Daoy (cell line): ENCODE measurements at places on chromosomes 7 and 10. TPM values are rescaled to one million over a fixed set of nuclear protein-coding genes. Genes with fewer than 3 reads are reported as not detected.

MINDY4 gene
- 10.3 and 12.1 TPM in 2 replicates for total RNA-seq

OR2A5 gene
- total RNA-seq, result not detected in 2 replicates

ABHD11 gene
- total RNA-seq, result 24.2 and 30.0 TPM in 2 replicates

FOXP2 gene
- 0.09 and 1.7 TPM in 2 replicates for total RNA-seq

EPHA1 gene
- total RNA-seq, result 0.09 TPM in 1 of 2 replicates, not detected in the other

GPR15LG gene
- not detected in 2 replicates for total RNA-seq

GLCCI1 gene
- total RNA-seq, result 5.2 and 6.0 TPM in 2 replicates

ST8SIA6 gene
- 0.91 and 1.2 TPM in 2 replicates for total RNA-seq

SORCS1 gene
- total RNA-seq, result not detected in 2 replicates

ATOH7 gene
- total RNA-seq, result not detected in 2 replicates

SUN3 gene
- total RNA-seq, result not detected in 2 replicates

SEMA3C gene
- 63.5 and 123 TPM in 2 replicates for total RNA-seq

IFIT2 gene
- total RNA-seq, result 7.1 and 8.5 TPM in 2 replicates

CTNNA3 gene
- total RNA-seq, result not detected in 2 replicates

TWIST1 gene
- 16.5 and 35.5 TPM in 2 replicates for total RNA-seq

NUP205 gene
- 101 and 102 TPM in 2 replicates for total RNA-seq

WEE2 gene
- not detected in 2 replicates for total RNA-seq

LLCFC1 gene
- not detected in 2 replicates for total RNA-seq

GIMAP8 gene
- total RNA-seq, result not detected in 2 replicates

CALD1 gene
- 284 and 285 TPM in 2 replicates for total RNA-seq

VENTX gene
- total RNA-seq, result not detected in 2 replicates

AUTS2 gene
- total RNA-seq, result 5.5 and 13.9 TPM in 2 replicates

C10orf62 gene
- not detected in 2 replicates for total RNA-seq

GJD4 gene
- total RNA-seq, result not detected in 2 replicates

FOXI2 gene
- 0.06 TPM in 1 of 2 replicates, not detected in the other for total RNA-seq

ELFN1 gene
- 0.15 and 1.1 TPM in 2 replicates for total RNA-seq

HTRA1 gene
- total RNA-seq, result 43.1 and 50.4 TPM in 2 replicates

ADARB2 gene
- total RNA-seq, result 0.11 and 0.39 TPM in 2 replicates

OPN1SW gene
- not detected in 2 replicates for total RNA-seq

FAM25A gene
- not detected in 2 replicates for total RNA-seq
